ENCODE measurements at places on chromosomes 16 and 17. TPM values are rescaled to one million over a fixed set of nuclear protein-coding genes. Genes with fewer than 3 reads are reported as not detected.

GRCh38 chr17:38363016-38363415 is 11.4 kb downstream of the SOCS7 start:
- DNase-seq = no peak

GRCh38 chr16:87895641-87896141 is 26.4 kb upstream of the SLC7A5 start:
- DNase-seq = no peak

DNA sequence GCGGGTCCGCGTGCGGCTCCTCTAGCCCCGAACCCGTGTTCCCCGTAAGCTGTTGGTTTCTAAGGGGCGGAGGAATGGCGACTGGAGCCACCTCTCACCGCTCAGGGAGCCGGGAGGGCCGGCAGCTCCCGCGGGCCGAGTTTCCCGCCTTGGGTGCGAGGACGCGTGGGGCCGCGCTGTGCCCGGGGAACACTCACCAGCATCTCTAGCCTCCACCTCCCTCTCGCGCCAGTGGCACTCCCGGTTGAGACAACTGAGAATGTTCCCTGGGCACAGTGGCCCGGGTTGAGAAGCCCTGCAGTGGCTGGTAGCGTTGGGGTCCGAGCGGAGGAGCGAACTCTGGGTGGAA is 560 bp downstream of the TELO2 start:
- no peak for DNase-seq

NECAB2 gene
- total RNA-seq = not detected
